ENCODE measurements at places on chromosomes 1 and 21. TPM values are rescaled to one million over a fixed set of nuclear protein-coding genes. Genes with fewer than 3 reads are reported as not detected.

Gene G0S2
- polyA plus RNA-seq, result 11.0 TPM

Gene FRRS1
- polyA plus RNA-seq, result 10.3 TPM

DNA sequence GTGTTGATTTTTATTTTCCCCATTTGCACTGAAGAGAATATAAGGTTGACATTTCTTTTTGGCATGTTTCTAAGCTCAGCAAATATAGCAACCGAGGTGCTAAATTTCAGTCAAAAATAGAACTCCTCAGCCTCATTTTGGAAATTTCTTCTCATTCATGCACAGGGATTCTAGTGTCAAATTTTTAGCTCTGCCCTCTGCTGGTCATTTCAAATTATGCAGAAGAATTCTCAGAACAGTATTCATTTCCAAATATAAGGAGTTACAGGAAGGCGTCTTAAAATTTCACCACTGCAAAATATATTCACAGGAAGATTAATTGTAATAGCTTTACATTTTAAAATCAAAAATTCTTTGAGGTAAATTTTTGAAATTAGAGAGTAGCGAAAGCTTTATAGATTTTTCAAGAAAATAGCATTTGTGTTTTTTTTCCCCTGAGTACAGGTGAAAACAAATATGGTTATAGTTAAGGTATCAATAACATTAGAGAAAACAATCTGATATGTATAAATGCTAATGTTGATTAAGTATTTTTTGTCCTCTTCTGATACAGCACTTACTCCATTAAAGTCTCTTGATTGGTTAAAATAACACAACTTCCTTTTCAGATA, 57.9 kb downstream of the FMN2 start:
- DNase-seq, result peak; percentile 32

DNA sequence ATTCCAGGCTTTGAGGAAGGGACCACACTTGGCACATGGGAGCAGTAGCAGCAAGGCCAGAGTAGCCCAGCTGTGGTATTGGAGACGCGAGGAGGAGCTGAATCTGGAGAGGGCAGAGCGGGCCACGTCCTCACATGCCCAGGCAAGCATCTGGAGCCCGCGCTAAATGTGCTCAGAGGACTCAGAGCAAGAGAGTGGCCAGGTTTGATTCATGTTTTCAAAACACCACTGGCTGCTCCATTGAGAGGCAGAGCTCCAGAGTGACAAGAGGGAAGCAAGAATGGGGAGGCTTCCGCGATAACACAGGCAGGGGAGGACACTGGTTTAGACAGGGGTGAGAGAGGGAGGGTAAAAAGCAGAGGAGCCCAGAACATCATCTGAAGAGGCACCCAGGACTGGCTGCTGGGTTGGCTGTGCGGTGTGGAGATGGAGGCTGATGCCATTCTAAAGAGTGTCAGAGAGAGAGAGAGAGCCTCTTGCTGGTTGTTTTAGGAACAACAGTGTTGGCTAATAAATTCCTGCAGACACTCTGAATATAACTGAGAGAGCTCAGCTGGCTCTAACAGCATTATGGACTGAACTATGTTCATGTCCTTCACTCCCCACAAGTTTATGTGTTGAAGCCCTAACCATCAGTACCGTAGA, 32.3 kb downstream of the RCAN1 start:
- DNase-seq, result peak; percentile 45

DNA sequence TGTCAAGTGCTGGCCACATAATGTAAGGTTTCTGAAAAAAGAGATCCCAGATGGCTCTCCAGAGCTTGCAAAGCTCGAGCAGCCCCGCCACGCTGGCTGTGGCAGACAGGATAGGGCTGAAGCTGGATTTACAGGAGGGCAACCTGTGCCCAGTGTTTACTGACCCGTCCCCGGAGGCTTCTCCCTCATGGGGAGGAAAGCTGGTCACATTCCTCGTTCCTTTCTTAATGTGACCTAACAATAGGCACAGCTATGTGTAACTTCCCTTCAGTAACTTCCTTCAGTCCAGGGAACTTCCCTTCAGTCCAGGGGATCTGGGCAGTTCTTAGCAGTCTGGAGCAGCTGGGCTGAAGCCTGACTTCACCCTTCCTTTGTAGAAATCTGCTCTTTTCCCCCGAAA, 7.7 kb downstream of the SLFNL1 start:
- no peak for DNase-seq

- DNase-seq, result no peak
Observed at GRCh38 chr1:211384524-211384923, 57.9 kb downstream of the TRAF5 start.

GRCh38 chr1:75583282-75583681, 27.6 kb downstream of the SLC44A5 start:
- DNase-seq, result no peak

DNA sequence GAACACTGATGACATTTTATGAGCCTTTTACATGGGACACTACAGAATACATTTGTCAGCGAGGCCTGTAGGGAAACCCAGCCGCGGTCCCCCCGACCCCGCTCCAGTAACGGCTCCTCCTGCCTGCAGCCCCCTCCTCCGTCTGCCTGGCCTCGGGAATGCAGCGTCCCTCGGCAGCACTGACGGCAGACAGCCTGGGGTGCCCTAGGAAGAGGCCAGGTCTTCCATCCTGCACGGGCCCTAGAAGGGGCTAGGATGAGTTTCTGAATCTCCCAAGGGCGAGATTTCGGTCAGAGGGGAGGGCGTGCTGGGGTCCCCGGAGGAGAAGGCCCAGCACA, 8.4 kb downstream of the SAMD11 start:
- no peak for DNase-seq

Data from fibroblast of lung (primary cell).